HTR-8/SVneo (cell line): ENCODE measurements at places on chromosomes 3 and 15.
A peak's percentile ranks its signal among the peaks of the same experiment; 100 is the strongest.

- DNase-seq, result no peak
These were observed 691 bp upstream of the FSIP1 start for GRCh38 chr15:39783244-39783820.

DNA sequence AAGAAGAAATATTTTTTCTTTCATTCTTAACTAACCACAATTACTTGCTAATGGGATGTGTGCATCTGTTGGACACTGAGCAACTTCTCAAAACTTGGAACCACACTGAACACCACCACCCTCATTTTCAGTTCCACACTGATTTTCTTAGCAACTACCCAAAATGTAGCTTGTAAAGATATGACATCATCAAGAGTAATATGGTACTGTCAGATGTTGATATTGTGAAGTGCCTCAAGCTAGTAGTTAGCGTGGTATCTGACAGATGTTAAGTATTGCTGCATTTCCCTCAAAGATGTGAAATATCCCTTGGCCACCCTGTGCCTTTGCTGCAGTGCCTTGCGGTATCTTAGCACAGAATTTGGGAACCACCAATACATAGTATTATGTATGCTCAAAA, 9.3 kb downstream of the RFTN1 start:
- DNase-seq, result no peak

DNA sequence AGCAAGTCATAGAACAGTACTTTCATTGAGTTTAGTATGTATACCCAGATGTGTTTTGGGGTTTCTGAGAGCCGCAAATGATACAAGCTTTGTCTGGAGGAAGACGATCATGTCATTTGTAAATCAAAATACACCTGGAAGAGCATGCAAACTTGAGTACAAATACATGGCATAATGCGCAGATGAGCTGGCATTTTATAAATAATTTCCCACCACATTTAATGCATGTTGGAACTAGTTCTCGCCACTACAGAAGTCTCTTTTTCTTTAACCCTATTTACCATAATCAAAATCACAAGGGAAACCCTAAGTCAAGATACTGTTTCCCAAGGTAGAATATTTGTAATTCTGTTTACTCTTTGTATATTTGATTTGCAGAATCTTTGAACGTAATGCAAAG, 318.6 kb downstream of the EPHA3 start:
- DNase-seq, result no peak

DNA sequence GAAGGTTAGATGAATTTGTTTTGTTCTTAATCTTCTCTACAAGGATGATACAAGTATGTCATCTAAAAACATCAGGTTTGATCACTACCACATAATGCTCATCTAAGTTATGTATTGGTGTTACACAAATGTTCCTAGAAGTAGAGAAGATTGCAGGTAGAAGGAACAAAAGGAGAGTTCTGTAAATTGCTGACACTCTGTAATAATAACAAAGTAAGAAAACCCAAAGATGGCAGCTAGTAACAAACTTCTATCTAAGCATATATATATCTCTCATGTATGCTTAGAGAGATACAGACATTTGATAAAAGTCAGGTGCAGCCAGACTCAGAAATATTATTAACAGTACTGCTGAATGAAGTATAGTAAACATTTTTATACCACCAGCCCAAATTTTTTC, 20.2 kb upstream of the CFAP44 start:
- DNase-seq, result no peak

DNA sequence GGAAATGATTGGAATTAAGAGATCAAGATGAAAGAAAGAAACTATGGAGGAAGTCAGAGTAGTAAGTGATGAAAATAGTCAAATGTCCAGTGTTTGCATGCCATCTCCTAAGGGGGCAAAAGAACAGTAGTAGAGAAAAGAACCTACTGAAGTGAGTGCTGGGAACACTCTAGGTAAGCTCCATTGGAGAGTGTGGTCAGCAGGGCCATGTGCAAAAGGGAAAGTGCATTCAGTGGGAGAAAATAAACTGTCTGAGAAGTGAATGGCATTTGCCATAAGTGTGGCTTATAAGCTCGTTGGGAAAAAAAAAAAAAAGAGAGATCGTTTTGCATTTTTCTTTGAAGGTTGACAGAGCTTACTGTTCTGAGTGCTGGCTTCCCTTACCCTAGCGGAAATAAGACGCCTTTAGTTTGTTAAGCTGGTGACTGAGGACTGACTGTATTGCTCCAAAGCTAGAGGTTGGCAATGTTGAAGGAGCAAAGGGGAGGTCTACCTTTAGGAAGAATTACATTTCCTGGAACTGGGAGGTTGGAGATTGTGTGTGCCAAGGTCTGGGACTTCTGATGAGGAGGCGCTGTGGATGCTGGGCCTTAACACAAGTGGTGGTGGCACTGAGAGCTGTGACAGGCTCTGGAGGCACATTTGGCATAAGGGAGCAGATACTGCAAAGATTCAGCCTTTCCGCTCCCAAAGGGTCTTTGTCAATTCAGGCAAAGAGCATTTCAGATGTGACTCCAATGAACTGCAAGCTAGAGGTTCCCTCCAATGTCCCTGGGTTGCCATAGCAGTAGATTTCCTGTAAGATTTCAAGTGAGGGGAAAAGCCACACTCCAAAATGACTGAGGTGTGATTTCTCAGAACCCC, 287.8 kb upstream of the SATB1 start:
- DNase-seq, result no peak

- DNase-seq, result no peak
These were observed 45.9 kb downstream of the TMEM45A start for GRCh38 chr3:100538339-100538706.

- DNase-seq, result no peak
These were observed 622.0 kb downstream of the PYDC2 start for GRCh38 chr3:192082730-192083660.

GRCh38 chr3:112007633-112008032, 8.9 kb downstream of the TAGLN3 start:
- no peak for DNase-seq

- DNase-seq, result no peak
These were observed 31.4 kb upstream of the UACA start for GRCh38 chr15:70794596-70795310.

- DNase-seq, result no peak
These were observed 427.8 kb upstream of the C2CD4B start for GRCh38 chr15:62592920-62593319.

GRCh38 chr3:76028774-76029173, 243.4 kb upstream of the ZNF717 start:
- DNase-seq, result no peak

GRCh38 chr3:99532246-99532645, 106.1 kb upstream of the COL8A1 start:
- DNase-seq, result peak; percentile 56

- no peak for DNase-seq
These were observed 89.3 kb downstream of the LRIG1 start for GRCh38 chr3:66411474-66411873.

DNA sequence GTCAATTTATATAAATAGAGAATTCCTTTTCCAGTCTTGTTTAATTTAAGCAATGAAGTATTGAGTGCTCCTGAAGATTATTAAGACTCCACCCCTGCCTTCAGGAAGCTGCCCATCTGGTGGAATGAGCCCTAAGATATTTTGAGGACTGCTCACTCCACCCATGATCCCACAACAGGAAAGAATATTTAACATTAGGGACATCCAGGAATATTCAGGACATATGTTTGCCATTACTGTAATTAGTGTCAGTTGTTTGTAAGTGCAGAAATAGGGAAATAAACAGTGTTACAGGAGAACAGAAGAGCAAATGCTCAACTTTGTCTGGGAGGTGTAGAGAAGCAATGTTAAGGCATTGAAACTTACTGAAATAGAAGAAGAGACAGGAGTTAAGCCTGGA, 375.0 kb downstream of the ROBO2 start:
- DNase-seq, result no peak

DNA sequence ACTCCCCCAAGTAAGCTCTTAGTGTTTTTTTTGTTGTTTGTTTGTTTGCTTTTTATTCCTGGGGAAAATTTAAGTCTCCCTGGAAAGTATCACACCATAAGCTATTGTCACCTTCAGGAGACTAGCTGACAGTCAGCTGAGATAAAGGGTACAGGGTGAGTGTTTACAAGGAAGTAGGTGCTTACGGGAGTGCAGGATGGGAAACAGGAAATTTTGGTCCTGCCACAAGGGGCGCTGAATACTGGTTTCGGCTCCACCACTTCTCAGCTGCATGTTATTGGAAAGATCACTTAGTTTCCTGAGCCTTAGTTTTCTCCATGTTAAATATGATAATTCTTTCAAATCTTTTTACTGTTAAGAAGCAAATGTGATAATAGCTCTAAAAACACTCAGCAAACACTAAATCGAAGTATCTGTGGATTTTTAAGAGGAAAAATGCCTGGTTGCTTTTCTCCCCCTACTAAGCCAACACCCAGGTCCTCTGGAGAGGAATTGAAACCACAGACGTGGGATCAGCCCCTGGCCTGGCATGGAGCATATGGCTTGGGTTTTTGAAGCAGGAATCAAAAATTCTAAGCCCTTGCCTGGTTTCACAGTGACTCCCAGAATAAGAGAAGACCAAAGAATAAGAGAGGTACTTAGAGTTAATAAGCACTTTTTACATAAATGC, 90.7 kb downstream of the SCN11A start:
- DNase-seq, result peak; percentile 27

- DNase-seq, result no peak
These were observed 44.6 kb downstream of the LDHAL6B start for GRCh38 chr15:59251001-59251845.

- no peak for DNase-seq
These were observed 84.3 kb upstream of the NEO1 start for GRCh38 chr15:72967811-72968530.

DNA sequence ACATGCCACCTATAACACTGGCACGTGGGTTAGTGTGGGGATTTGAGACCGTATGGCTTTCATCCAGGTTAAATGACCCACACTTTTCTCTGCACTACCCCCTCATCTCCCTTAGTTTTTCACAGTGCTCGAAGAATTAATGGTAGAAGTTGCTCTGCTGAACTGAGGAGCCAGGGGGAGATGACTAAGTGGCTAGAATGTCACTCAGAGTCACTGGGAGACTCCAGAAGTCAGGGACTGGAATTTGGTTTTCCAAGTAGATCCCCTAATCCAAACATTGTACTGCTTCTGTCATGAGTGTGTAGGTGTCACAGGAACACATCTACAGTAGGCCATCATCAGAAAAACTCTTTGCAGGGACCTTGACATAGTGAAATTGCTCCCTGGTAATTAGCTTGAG, 181.0 kb upstream of the RASGRP1 start:
- DNase-seq, result no peak

GRCh38 chr15:96487245-96487644, 156.7 kb downstream of the NR2F2 start:
- DNase-seq, result no peak

DNA sequence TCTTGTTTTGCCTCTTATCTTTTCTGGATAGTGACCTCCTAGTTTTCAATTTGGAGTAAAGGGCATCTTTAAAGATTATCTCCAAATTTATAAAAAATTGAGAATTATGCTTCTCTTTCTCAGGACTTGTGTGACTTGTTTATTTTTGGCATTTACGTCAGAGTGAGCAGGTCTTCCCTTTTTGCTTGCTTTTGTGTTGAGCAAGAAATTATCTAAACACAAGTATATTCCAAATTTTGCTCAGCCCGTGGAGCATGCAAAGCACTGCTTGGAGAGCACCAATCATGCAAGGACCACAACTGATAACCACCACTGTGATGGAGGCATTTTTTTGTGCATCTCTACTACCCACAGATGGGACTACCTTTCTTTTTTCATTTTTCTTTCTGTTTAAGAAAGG, 7.1 kb downstream of the SLC25A26 start:
- DNase-seq, result no peak

GRCh38 chr3:160097478-160097877, 108.8 kb downstream of the IL12A start:
- no peak for DNase-seq

DNA sequence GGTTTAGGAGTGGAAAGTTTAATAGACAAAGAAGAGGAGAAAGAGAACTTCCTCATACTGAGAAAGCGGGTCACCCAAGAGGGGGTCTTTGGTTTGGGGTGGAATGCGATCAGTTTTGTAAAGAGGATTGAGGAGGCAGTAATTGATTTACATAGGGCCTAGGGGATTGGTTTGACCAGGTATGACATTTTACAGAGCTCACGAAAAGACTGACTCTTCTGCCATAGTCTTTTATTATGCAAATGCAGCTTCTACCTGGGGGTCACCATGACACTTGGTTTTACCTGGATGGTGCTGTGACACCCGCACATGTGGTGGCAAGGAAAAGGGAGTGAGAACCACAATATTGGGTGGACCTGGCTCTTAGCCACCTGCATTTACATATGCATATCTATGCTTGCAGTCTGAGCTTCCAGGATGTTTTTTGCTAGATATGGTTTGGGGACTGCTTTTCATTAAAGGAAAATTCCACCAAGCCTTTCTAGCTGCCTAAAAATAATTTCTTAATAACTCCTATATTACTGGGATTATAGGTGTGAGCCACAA, 6.9 kb upstream of the NME9 start:
- DNase-seq, result no peak

DNA sequence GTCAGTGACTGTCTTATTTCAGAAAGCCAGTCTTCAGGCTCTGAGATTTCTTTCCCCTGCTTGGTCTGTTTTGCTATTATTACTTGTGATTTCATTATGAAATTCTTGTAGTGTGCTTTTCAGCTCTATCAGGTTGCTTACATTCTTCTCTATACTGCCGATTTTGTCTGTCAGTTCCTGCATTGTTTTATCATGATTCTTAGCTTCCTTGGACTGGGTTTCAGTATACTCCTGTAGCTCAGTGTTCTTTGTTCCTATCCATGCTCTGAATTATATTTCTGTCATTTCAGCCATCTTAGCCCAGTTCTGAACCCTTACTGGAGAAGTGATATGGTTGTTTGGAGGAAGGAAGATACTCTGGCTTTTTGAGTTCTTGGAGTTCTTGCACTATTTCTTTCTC, 40.5 kb downstream of the CEP63 start:
- no peak for DNase-seq

- no peak for DNase-seq
These were observed 180.0 kb upstream of the SMAD3 start for GRCh38 chr15:66885281-66885915.

DNA sequence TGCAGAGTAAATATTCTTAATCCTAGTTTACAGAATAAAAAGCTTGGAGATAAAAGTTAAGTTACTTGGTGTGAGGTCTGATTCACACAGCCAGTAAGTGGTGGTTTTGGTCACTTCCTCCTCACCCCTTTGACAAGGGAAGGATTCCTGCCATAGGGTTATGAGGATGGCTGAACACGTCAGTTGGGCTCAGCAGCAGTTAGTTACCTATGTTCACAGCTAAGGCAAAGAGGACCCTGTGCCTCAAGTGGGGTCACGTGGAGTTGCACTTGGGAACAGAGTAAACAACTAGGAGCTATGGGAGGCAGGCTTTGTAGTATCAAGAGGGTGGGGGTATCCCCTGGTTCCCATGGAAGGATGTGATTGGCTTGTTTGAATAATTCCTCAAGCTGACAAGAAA, 232.2 kb downstream of the UBE2E2 start:
- no peak for DNase-seq
